ENCODE measurements at places on chromosomes 2 and 18. TPM values are rescaled to one million over a fixed set of nuclear protein-coding genes. Genes with fewer than 3 reads are reported as not detected.
A peak's percentile ranks its signal among the peaks of the same experiment; 100 is the strongest.

The LAMA3 gene
- not detected for total RNA-seq

GRCh38 chr18:23065234-23065806 lies 70.0 kb upstream of the CABLES1 start:
- DNase-seq = no peak
- H3K4me1 ChIP-seq = peaks cover 30% of the 10 kb centered on the region
- peaks cover 22% of the 10 kb centered on the region for H3K36me3 ChIP-seq
- H3K27ac ChIP-seq = no peak overlapping the region
- no peak overlapping the region for H3K4me3 ChIP-seq

DNA sequence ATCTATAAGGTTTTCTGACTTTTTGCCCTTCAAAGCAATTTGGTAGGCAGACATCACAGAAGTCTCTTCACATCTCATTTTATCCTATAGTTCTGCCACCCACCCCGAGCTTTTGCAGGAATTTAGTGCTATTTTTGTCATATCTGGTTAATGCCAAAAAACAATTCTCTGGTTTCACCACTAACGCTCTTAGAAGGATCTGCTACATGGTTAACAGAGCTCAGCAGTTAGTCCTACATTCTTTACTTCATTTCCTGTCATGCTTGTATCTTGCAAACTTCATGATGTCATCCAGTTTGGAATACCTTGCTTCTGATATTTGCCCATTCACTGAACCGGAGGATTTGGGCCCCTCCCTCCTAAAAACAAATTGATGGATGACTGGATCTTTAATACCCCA lies 116.8 kb upstream of the SERPINE2 start:
- H3K36me3 ChIP-seq = no peaks in the 10 kb centered on the region
- no peak overlapping the region for H3K27ac ChIP-seq
- peaks cover 2% of the 10 kb centered on the region for H3K27me3 ChIP-seq

DNA sequence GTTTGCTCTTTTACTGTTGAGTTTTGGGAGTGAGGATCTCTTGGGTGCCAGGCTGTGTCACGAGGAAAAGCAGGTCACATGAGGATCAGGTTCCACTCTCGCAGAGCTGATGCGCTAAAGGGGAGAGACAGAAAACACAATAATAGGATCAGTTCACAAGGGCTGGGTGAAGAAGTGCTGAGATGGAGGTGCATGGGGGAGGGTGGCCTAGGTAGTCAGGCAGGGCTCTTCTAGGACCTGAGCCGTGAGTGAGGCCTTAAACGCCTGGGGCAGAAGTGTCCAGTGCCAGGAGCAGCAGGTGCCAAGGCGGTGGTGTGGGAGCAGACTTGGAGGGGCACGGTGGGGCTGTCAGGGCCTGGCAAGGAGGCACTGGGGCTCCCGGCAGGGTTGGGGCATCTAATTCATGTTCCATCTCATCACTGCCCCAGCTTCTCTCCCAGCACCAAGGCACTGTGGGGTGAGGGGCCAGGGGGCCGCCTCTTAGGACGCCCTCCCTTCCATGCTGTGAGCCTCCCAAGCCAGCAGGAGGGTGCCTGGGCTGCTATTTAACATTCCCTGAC lies 9.3 kb downstream of the KCNIP3 start:
- H3K4me1 ChIP-seq = no peaks in the 10 kb centered on the region
- no peak for DNase-seq
- H3K27me3 ChIP-seq = no peaks in the 10 kb centered on the region
- H3K36me3 ChIP-seq = no peaks in the 10 kb centered on the region
- no peak overlapping the region for H3K27ac ChIP-seq
- no peak overlapping the region for H3K4me3 ChIP-seq

DNA sequence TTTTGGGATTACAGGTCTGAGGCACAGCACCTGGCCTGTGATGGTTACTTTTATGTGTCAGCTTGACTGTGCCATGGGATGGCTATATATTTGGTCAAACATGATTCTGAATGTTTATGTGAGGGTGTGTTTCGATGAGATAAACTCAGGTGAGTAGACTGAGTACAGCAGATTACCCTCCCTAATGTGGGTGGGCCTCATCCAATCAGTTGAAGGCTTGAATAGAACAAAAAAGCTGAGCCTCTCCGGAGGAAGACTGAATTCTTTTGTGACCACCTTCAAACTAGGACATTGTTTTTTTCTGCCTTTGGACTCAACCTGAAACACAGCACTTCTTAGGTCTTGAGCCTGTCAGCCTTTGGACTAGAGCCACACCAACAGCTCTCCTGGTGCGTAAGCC lies 49.4 kb upstream of the FIGN start:
- H3K36me3 ChIP-seq = no peaks in the 10 kb centered on the region
- no peaks in the 10 kb centered on the region for H3K27me3 ChIP-seq
- no peaks in the 10 kb centered on the region for H3K4me1 ChIP-seq
- no peak overlapping the region for H3K27ac ChIP-seq
- H3K4me3 ChIP-seq = no peak overlapping the region

- DNase-seq = no peak
- no peaks in the 10 kb centered on the region for H3K27me3 ChIP-seq
- peaks cover 50% of the 10 kb centered on the region for H3K4me1 ChIP-seq
- no peak overlapping the region for H3K27ac ChIP-seq
- peaks cover 2% of the 10 kb centered on the region for H3K36me3 ChIP-seq
Observed at GRCh38 chr2:134220344-134220974, 33.4 kb upstream of the MGAT5 start.

DNA sequence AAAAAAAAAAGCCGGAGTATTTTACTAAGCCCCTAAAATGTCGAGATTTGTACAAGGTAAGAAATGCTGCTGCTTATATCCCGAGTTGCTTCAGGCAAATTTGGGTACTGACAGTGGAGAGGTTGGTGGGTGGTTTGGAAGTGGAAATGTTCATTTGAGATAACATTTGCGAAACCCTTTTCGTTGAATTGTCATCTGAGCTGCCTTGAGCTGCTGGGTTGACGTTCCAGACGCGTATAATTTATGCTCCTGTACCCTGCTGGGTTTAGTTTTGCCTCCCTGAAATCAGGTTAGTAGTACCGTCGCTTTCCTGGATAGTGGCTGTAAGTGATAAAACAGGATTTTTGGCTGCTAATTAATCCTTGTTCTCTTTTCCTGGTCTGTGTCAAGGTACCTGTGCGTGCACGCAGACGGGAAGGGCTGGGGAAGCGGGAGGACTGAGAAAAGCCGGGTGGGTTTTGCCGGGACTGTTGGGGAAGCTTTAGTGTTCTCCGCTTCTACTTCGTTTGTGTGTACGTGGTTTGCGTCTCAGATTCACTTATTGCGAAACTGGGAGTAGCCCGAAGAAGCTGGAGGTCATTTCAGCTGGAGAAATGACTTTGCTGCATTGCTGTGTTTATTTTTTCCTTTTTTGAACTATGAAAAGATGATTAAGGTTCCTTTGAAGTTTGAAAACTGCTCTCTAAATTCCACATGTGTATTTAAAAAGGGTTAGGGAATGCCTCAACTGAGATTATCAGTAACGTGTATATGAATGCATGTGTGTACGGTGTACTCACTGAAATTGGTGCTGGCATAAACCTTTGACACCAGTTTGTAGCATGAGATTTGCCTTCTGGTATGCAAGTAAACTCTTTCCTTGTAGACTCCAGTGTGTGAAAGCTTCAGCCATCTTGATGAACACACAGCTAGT lies 709 bp downstream of the UGP2 start:
- H3K4me1 ChIP-seq = peaks cover 55% of the 10 kb centered on the region
- DNase-seq = peak; percentile 45
- H3K36me3 ChIP-seq = peaks cover 51% of the 10 kb centered on the region
- peak overlapping the region; percentile 100 for H3K27ac ChIP-seq
- peak overlapping the region; percentile 100 for H3K4me3 ChIP-seq

DNA sequence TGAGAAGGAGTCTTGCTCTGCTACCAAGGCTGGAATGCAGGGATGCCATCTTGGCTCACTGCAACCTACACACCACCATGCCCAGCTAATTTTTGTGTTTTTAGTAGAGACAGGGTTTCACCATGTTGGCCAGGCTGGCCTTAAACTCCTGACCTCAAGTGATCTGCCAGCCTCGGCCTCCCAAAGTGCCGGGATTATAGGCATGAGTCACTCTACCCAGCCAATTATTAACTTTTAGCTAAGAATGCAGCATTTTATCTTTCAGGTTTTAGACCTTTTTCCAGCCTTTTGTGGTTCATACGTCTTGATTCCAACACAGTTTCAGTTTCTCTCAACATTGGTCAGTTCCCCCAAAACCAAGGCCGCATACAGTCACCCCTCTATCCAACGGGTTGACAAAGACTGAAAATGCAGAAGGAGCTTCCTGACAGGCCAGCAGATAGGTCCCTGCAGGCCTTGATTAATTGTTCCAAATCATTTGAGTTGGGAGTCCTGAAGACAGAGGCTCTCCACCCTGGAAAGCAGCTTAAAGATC lies 262.2 kb upstream of the KLHL29 start:
- no peaks in the 10 kb centered on the region for H3K36me3 ChIP-seq
- H3K27ac ChIP-seq = no peak overlapping the region
- DNase-seq = no peak
- no peak overlapping the region for H3K4me3 ChIP-seq

All from activated CD8-positive, alpha-beta memory T cell treated with anti-CD3 and anti-CD28 coated beads, Interleukin-2, amount 10 ng/mL, durations not matched to agents 7 days and 5 days (primary cell).